ENCODE measurements at places on chromosomes 7 and 10.
A peak's percentile ranks its signal among the peaks of the same experiment; 100 is the strongest.

DNA sequence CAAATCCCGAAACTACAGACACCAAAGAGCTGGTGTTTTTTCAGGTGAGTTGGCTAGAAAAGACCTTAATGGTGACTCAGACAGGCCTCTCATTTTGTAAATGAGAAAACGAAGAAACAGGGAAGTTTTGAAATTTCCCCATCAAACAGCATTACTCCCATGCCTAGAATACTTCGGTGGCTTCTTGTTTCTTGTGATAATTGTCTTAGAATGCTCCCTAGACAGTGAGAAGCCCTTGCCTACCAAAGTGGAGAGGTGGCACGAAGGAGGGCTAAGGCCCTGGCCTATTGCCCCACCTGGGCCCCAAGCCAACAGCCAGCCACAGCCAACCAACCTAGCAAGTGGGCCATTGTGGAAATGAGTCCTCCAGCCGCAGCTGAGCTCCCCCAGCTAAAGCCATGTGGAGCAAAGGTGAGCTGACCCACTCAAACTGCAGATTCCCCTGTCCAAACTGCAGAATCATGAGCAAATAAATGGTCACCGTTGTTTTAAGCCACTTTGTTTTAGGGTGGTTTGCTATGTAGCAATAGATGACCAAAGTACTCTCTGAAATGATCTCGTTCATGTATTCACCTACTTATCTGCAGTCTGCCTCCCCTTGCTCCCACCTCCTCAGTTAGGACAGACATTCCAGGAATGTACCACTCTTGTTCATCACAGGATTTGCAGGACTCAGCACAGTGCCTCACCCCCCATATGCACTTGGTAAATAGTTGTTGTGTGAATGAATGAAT, 97.7 kb upstream of the FGFR2 start:
- no peak for DNase-seq

DNA sequence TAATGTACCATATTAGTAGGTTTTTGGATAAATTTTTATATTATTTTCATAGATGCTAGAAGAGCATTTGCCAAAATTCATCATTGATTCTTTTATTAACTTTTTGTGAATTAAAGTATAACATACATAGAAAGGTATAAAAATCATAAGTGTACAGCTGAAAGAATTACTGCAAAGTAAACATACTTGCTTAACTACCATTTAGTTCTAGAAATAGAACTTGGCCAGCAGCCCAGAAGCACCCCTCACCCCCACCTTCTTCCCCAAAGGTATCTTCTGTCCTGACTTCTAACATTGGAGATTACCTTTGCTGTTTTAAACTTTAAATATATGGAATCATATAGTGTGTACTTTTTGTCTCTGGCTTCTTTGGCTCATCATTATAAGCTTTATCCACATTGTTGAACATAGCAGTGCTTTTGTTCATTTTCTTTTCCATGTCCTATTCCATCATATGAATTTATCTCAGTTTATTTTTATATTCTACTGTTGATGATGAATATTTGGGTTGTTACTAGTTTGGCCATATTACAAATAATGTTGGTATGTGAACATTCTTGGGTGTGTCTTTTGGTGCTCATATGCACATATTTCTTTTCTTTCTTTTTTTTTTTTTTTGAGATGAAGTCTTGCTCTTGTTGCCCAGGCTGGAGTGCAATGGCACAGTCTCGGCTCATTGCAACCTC, 142.8 kb downstream of the ADK start:
- DNase-seq: no peak

DNA sequence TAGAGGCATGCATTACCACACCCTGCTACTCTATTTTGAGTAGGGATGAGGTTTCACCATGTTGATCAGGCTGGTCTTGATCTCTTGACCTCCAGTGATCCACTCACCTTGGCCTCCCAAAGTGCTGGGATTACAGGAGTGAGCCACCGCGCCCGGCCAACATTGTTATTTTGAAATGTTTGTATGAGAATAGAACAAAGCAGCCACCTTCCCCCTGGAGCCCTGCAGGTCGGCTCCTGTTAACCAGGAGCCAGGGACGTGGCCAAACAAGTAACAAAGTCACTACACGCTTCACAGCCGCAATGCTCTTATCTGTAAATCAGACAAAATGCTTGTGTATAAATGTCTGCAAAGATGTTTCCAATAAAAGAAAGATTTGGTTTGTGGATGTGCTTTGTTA, 295.4 kb downstream of the CNTNAP2 start:
- DNase-seq: no peak

DNA sequence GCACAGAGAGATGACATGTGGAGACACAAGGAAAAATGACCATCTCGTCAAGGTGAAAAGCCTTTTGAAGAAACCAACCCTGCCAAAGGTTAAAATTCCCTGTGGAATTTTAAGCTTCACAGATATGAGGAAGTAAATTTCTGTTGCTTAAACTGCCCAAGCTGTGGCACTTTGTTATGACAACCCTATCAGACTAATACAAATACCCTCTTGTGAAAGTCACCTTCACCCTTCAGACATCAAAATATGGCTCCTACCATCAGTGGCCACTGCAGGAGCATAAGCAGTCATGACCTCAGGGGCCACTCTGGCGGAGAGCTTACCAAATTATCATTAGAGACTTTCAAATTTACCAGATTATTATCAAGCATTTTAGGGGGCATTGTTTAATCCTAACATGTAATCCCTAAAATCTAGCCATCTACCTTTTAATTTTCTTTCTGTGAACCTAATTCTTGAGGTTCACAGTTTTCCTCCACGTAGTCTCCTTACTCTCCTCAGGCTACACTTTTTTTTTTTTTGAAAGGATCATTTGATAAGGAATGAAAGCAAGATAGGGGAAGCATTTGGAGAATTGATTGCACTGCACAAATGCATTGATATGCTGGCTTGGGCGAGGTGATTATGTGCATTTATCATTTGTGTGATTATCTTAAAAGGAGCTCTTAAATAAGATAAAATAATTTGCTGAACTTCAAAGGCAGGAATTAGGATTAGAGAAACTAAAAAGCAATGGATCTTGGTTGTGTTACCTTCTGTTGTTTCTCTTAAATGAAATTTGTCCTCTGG, 90.3 kb downstream of the TMEM168 start:
- no peak for DNase-seq

DNA sequence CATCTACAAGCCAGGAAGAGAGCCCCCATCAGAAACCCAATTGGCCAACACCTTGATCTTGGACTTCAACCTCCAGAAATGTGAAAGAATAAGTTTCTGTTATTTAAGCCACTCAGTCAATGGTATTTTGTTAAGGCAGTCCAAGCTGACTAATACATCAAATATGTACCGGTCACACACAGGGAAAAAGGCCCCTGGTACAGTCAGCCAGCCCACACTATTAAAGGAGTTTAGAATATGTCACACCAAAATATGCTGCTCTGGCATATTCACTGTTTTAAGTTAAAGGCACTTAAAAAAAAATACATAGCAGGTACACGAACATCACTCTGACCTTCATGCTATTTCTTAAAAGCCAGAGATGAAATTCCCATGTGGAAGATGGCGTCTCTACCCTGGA, 15.2 kb upstream of the CDCA7L start:
- DNase-seq: no peak

DNA sequence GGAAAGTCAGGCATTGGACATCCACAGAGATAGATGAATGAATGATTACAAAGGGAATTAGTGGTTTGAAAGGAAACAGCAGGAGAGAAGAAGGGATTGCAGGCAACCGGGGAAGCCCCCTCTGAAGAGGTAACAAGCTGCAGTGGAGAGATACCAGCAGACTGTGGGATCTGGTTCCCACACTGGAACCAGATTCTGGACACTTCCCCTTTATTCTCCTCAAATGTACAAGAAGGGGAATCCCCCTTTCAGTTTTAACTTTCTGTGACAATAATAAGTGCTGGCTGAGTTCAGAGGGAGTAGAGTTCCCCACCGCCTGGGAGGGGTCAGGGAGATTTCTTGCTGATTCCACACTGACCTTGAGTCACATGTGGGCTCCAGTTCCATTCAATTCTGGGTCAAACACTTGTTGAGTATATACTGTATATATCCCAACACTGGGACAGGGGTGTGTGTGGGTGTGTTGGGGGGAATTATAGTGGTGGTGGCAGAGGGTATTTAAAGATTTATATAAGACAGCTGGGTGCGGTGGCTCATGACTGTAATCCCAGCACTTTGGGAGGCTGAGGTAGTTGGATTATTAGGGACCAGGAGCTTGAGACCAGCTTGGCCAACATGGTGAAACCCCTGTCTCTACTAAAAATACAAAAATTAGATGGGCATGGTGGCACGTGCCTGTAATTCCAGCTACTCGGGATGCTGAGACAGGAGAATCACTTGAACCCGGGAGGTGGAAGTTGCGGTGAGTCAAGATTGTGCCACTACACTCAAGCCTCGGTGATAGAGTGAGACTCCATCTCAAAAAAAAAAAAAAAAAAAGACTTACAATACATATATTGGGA, 16.5 kb upstream of the DDIT4 start:
- no peak for DNase-seq

DNA sequence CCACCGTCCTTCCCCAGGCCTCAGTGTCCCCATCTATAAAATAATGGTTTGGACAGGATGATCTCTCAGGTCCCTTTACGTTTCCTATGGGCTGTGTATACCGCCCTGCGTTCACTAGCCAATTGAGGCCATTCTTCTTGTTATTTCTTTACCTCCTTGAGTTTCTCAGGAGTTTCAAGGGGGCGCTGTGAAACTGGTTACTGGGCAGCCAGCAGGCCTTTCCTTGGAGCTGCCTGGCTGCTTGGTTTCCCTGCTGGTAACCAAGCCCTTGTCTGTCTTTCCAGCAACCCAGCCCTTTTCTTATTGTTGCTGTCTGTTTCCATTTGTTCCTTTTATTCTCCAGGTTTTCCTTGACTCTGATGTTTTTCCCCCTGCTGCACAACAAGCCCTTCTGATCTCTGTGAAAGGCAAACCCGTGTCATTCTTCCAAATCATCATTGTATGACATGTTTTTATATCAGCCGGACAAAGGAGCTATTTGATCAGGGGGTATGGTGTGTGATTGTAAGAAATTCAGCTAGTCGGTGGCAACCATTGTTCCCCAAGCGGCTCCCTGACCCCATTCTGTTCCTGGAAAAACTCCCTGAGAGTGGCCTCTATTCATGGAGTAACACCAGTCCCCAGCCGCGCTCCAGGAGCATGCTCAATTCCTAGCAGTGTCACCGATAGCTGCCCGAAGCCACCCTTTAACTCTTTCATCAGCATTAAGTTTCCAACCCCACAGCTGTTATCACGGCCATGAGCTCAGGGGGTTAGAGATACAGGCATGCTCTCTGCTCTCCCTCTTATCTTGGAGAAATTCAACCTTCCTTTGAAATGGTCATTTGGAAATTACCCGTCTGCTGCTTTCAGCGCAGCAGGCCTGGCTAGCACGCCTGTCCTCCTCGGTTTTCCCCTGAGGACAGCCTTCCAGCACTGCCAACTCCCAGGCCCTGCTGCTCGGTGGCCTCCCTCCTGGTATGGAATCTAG, 26.6 kb downstream of the FGF8 start:
- DNase-seq: peak; percentile 17

GRCh38 chr10:109744020-109744419, 179.3 kb downstream of the XPNPEP1 start:
- no peak for DNase-seq

- DNase-seq: no peak
Measured at GRCh38 chr10:119133949-119134348, 30.0 kb downstream of the DENND10 start.

- DNase-seq: no peak
Measured at GRCh38 chr7:133345690-133346421, 93.0 kb downstream of the EXOC4 start.

- no peak for DNase-seq
Measured at GRCh38 chr10:22016046-22016705, 12.6 kb upstream of the DNAJC1 start.

DNA sequence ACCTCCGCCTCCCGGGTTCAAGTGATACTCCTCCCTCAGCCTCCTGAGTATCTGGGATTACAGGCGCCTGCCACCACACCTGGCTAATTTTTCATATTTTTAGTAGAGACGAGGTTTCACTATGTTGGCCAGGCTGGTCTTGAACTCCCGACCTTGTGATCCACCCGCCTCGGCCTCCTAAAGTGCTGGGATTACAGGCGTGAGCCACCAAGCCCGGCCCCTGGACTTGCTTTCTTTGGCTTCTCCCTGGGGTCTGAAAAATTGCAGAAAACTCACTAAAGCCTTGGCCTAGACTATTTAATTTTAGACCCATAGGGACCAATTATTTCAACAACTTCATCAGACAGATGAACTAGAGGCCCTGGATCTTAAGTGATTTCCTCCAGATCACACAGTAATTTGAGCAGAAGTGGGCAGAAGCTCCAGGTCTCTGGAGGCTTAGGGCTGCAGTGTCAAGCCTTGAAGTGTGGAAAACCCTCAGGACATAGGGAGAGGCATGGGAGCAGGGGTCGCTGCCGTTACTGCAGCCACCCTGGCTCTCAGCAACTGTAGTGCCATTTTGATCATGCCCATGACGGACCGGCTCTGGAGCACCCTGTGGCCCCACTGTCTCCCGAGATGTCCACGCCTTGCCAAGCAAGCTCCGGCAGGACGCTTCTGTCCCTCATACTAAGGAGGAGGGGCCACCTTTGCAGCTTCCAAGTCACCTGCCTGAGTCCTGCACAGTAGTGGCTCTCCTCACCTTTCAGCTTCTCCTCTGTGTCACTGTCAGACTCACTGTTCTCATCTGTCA, 72.4 kb downstream of the DENND2A start:
- DNase-seq: no peak
